ENCODE measurements at places on chromosomes 2 and 18. TPM values are rescaled to one million over a fixed set of nuclear protein-coding genes. Genes with fewer than 3 reads are reported as not detected.

CRYGD gene
- not detected for total RNA-seq

GKN2 gene
- total RNA-seq: not detected

ADAM23 gene
- total RNA-seq: 0.25 TPM

DPP10 gene
- total RNA-seq: not detected

FAM237A gene
- not detected for total RNA-seq

KCNS3 gene
- total RNA-seq: 0.16 TPM

ZAP70 gene
- total RNA-seq: 234 TPM

ELOA2 gene
- not detected for total RNA-seq

INHBB gene
- not detected for total RNA-seq

LYPD1 gene
- total RNA-seq: not detected

PLGLB1 gene
- total RNA-seq: 2.1 TPM

NDC80 gene
- 41.5 TPM for total RNA-seq

TPO gene
- not detected for total RNA-seq

MYO7B gene
- 0.30 TPM for total RNA-seq

SPRED2 gene
- 7.9 TPM for total RNA-seq

UGT1A10 gene
- total RNA-seq: not detected

MCEE gene
- 14.3 TPM for total RNA-seq

PROM2 gene
- total RNA-seq: 0.59 TPM

All from activated T-helper 2 cell treated with anti-CD3 and anti-CD28 coated beads, Interferon-gamma antibody, Interleukin-2, Interleukin-4, amounts not matched to agents 10 μg/mL and 5 μg/mL and 100 μg/mL, durations not matched to agents 14 hours and 24 hours and 36 hours (primary cell).